Osteoblast (primary cell): ENCODE measurements at places on chromosomes 6 and 20. TPM values are rescaled to one million over a fixed set of nuclear protein-coding genes. Genes with fewer than 3 reads are reported as not detected.

Gene MDFI
- total RNA-seq, result 0.72 and 5.3 TPM in 2 replicates

Gene PPP1R16B
- not detected in 2 replicates for total RNA-seq

Gene DEFB123
- not detected in 2 replicates for total RNA-seq

Gene COL19A1
- under 0.01 TPM in 1 of 2 replicates, not detected in the other for total RNA-seq

Gene LY6G6D
- total RNA-seq, result not detected in 2 replicates

Gene GCM1
- not detected in 2 replicates for total RNA-seq

Gene HLA-DRB5
- total RNA-seq, result not detected in 2 replicates

Gene LRRN4
- total RNA-seq, result not detected in 2 replicates
